Stimulated activated CD4-positive, alpha-beta T cell treated with anti-CD3 and anti-CD28 coated beads, Interleukin-1b, Interleukin-23, amount 100 ng/mL, for 4 hours (primary cell): ENCODE measurements at places on chromosomes 1 and 21.

- no peak for DNase-seq
Observed at GRCh38 chr1:56444960-56445646, 134.3 kb downstream of the PLPP3 start.

- DNase-seq = no peak
Observed at GRCh38 chr1:200496937-200497336, 87.1 kb upstream of the ZNF281 start.

- no peak for DNase-seq
Observed at GRCh38 chr1:99636647-99637175, 9.2 kb upstream of the PALMD start.

- no peak for DNase-seq
Observed at GRCh38 chr1:87938631-87939030, 610.0 kb downstream of the LMO4 start.

DNA sequence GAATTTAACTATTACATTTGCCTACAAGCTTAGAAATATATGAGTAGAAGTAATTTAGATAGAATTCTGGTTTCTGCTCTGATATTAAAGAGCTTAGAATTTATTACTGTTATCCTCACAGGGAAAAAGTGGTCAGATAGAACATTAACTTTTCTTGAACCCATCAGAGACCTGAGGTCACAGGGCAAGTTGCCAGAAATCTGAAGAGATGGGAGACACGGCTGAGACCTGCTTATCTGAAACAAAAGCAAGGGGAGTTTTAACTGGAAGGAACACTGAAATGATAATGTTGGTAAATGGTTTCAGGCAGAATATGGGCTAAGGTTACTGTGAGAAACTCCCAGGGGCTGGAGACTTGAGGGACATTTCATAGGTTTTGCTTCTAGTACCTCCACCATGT is 28.0 kb upstream of the USP25 start:
- no peak for DNase-seq

DNA sequence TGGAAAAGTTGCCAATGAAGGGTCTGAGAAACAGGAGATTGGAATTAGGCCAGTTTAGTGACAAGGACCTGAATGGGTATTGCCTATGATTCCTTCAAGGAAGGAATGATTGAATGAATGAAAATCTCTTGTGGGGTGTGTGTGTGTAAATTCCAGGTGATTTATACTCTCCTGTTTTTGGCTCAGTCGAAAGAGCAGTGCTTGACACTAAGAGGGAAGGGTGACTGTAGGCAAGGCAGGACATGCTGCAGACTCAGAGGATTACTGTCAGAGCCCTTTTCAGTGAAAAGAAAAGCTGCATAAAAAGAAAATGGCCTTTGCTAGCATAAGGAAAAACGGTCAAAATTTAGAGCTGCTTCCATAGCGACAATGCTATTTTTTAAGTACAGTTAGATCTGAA is 30.1 kb downstream of the C1orf21 start:
- DNase-seq = no peak

DNA sequence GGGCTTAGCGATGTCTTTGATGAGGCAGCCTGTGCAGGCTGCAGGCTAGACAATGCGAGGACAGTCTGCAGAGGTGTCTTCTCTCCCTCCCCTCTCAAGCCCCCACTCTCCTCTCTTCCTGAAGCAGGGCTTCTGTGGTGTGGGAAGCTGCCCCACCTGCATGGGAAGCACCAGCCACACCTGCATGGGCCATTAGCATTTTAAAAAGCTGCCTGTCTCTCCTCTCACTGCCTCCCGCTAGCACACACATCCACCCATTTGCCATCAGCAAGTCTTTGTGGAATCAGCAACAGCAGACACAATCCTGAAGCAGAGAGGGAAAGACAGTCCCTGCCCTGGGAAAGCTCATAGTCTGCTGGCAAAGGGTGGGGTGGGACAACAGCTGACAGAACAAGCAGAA is 53.1 kb downstream of the NAV1 start:
- DNase-seq = no peak

DNA sequence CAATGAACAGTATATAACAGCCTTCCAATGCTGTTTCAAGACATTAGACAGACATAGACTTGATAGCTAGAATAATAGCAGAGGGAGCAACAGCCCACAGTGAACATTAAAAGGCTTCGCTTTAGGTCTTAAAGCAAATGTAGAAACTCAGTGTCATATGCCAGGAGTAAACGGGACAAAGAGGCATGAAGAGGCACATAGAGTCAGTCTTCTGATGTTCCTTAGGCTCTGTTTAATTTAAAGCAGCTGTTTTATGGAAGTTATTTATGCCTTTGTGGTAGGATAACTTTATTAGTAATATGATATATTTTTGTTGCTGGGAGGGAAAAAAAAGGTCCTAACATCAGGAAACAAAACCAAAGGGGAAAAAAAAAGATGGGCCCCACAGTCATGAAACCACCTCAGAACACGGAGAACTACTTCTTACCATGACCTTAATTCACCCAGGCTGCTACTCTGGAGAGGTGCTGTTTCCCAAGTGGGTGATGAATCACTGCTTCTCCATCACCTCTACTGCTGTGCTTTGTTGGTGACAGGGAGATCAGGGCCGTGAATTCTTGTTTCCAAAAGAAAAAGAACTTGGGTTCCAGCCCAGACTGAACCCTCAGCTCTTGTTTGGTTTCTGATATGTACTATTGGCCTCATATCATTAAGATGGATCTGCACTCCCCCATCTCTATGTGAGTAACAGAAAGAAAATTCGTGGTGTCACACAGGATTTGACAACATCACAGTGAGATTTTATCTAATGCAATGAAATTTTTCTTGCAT is 616.9 kb downstream of the KIF26B start:
- no peak for DNase-seq
